ENCODE measurements at places on chromosomes 1 and 21.

GRCh38 chr1:39638965-39639304 is 508 bp downstream of the HEYL start:
- no peak for DNase-seq

GRCh38 chr1:164443166-164443565 is 115.8 kb upstream of the PBX1 start:
- DNase-seq = no peak

DNA sequence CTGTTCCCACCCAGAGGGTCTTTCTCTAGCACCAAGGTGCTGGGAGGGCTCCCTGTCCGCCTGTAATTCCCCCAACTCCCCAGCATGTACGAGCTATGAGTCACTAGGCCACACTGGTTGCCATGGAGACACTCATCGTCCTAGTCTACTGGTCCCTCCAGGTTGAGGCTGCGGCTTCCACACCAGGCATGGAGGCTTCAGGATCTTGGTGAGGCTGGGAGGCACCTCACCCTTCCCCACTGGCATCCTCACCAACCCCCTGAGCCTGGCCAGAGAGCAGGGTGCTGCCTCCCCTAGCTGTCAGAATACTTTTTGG is 75.6 kb upstream of the KAZN start:
- no peak for DNase-seq

- DNase-seq = no peak
Measured at GRCh38 chr1:40690771-40691537, 550 bp upstream of the NFYC start.

- DNase-seq = no peak
Measured at GRCh38 chr1:180501865-180502360, 464 bp downstream of the ACBD6 start.

GRCh38 chr1:41670217-41670957 is 185.9 kb upstream of the EDN2 start:
- DNase-seq = no peak

DNA sequence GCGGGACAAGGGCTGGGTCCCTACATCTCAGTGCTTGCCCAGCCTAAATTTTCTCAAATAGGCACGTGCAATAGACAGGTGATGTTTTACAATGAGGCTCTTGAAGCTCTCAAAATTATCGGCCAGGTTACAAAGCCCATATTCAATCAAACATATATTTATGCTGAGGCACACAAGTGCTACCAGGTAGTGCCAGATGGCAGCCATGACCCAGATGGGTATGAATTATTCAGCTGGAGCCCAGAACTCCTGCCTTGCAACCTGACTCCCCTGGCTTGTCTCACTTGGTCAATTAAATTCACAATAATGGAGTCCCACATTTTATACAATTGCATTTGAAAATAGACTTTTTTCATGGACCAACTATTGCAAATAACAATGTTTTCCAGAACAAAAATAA is 12.3 kb upstream of the ADAM30 start:
- DNase-seq = no peak

DNA sequence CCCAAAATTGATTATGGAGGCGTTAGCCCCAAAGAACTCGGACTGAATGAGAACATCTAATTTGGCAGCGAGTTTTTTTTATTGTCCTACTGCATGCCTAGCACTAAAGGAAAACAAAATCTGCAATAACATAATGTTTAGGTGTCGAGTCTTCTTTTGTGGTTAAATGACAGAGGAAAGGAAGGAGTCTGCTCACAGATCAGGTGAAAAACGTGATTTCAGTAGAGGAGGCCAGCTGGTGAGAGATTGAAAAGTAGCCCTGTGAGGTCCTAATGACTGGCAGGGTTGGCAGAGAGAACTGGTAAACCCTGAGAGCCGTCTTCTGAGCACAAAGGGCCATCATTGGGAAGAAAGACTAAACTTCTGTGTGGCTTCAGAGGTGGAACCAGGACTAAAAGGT is 24.2 kb downstream of the WDTC1 start:
- no peak for DNase-seq

GRCh38 chr1:228899421-228899956 is 164.2 kb downstream of the RHOU start:
- no peak for DNase-seq

- DNase-seq = no peak
Measured at GRCh38 chr1:180623579-180624347, 8.1 kb upstream of the XPR1 start.

- no peak for DNase-seq
Measured at GRCh38 chr1:239233626-239234025, 152.7 kb upstream of the CHRM3 start.

- peak; percentile 18 for DNase-seq
Measured at GRCh38 chr1:233613252-233614172, at the start of gene KCNK1. Gene KCNK1, plus strand, starts transcription at chr1:233614106. Its CDS starts 66 bp downstream, at chr1:233614172.

DNA sequence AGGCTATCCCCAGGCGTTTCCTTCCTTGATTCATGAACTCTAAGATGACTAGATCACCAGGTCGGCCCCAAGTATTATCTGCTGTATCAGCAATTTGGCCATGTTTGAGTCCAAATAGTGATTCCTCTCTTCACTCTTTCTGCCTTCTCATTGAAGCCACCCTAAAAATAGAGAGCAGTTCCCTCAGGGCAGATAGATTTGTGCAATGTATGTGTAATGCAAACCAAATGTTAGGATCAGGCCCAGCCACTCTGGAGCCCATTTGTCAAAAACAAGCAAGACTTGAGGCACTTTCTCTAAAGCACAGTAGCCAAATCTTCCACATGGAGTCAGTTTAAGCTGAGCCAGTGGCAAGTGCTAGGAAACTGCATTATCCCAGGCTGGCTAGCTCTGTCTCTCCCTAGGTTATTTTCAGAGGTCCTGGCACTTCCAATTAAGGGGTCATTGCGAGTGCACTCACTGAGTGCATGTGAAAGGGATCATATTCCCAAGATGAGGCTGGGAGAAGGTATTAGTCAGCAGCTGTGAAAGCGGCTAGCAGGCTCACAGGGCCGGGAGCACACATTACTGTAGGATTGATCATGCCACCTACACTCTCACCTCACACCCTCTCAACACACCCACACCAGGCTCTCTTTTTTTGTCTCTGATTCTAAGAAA is 97.9 kb upstream of the RAB3GAP2 start:
- no peak for DNase-seq

GRCh38 chr1:19534281-19534680 is 48.9 kb upstream of the CAPZB start:
- no peak for DNase-seq

DNA sequence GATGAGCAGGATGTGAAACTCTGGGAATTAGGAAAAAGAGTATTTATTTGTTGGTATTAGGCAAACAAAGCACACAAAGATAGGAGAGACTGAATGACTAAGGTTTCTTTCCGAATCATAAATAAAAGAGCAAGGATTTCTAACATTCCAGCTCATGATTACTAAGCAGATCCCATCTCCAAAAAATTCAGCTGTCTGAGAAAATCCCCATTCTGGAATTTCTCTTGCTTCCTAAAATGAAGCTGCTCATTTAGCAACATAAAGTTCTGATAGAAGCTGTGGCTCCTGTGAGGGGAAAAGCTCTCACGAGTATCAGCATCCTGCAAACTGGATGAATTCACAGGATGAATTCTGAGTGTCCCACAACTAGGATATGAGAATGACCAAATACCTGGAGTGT is 6.7 kb upstream of the SH2D5 start:
- no peak for DNase-seq

GRCh38 chr1:58767143-58767542 is 16.7 kb downstream of the JUN start:
- no peak for DNase-seq

DNA sequence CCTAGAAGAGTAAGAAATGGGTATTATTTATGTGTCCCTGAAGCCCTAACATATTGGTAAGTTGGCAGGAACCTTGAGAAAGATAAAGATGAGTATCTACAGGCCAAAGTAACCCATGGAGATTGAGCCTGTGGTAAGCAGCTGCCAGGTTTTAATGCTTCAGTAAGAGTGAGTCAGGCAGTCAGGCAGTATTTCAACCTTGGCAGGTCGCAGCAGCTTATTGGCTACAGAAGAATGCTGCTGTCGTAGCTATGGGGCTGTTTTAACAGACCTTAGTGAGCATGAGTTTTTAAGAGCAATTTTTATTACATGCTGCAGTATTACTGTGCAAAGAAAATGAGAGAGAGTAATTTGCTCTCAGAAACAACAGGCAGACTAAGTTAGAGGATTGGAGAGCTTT is 10.3 kb upstream of the SLC30A10 start:
- DNase-seq = no peak

- DNase-seq = peak; percentile 40
Measured at GRCh38 chr1:3892748-3893147, 7.3 kb downstream of the C1orf174 start.

DNA sequence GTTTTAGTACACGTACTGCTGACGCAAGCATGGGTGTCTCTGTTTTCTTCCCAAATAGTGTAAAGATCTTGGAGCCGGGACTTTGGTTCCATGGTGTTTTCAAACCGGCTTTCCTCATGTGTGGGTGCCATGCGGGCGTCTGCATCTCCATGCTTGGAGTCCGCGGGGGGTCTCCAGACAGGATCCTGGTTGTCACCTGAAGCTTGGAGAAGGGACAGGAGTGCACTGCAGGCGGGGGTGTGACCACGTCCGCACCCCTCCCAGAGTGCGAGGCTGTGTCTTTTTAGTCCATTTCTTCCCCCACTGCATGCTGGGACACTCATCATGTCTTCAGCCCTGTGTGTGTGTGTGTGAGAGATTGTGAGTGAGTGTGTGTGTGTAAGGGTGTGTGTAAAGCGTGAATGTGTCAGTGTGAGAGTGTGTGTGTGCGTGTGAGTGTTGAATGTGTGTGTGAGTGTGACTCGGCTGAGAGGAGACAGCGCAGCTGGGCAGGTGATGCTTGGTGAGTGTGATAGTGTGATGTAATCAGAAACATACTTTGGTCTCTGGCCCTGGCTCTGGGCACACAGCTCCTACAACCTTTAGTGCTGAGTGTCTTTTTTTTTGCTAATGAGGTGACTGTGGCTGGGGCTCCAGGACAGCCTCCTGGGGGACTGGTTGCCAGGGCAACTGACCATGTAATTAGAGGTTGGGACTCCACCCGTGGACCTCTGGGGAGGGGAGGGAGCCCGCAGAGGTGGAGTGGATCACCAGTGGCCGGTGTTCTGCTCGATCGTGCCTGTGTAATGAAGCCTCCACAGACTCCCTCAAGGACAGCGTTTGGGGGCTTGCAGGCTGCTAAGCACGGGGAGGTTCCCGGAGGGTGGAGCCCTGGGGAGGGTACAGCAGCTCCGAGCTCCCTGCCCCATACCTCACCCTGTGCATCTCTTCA is 55.1 kb downstream of the AGPAT3 start:
- DNase-seq = no peak

DNA sequence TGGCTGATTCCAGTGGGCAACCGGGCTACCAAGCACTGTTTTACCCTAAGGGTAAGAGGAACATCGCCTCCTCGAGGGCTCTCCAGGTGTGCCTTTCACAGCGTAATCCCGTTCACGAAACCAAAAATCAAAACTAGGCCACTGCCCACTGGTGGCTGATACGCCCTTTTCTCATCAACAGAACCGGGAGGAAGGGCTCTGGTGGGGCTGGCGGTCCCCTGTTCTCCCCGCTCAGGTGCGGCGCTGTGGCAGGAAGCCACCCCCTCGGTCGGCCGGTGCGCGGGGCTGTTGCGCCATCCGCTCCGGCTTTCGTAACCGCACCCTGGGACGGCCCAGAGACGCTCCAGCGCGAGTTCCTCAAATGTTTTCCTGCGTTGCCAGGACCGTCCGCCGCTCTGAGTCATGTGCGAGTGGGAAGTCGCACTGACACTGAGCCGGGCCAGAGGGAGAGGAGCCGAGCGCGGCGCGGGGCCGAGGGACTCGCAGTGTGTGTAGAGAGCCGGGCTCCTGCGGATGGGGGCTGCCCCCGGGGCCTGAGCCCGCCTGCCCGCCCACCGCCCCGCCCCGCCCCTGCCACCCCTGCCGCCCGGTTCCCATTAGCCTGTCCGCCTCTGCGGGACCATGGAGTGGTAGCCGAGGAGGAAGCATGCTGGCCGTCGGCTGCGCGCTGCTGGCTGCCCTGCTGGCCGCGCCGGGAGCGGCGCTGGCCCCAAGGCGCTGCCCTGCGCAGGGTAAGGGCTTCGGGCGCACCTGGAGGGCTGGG is at the start of gene IL6R:
IL6R (plus strand) TSS at position 360 of the 763 bp plus-strand sequence; CDS start at position 647, 287 bp downstream.
- DNase-seq = peak; percentile 61

GRCh38 chr1:202572867-202573266 is 137.4 kb downstream of the SYT2 start:
- DNase-seq = no peak

- DNase-seq = no peak
Measured at GRCh38 chr1:28247612-28248272, 11.6 kb upstream of the SESN2 start.

DNA sequence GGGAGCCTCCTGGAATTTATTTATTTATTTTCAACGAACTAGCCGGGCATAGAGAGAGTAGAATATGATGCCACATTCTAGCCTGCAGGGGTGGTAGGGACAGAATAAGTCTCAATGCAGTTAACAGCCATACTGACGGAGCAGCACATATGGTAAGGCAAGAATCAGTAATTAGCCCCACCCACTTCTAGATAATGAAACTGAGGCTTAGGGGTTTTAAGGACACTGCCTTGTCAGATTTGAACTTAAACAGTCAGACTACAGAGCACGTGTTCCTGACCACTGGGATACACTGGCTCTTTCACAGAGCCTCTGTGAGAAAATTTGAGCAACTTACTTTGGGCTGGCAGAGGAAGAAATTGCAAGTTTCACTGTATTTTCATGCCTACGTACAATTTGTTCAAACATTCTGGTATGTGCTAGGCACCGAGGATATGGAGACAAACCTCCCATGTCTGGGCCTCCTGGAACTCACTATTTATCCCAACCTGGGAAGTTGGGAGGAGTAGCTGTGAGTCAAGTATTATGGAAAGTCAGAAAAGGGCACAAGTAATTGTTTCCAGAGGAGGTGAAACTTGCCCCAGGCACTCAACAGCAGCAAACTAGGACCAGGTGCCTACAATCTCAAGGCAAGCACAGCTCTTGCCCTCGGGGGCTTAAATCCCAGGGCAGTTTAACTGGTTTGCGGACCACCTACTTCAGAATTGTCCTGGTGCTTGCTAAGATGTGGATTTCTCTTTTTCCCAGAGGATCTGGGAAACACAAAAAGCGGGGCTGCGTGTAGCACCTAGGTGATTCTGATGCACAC is 1.6 kb upstream of the CLIC4 start:
- DNase-seq = no peak

DNA sequence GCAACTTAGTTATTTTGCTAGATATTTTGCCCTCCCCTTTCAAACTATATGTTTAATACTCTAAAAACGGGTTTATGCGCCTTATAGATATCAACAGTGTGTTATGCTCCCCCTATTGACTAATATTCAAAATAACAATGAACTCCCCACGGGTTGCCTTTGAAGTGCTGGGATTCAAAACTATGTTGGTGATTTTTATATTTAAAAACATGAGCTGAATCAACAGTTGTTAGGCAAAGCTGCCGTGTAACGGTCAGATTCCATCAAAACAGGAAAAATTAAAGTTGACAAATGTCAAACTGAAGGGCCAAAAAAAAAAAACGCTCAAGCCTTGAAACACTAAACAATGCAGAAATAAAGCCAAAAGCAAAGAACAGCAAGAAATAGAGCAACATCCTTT is 2.5 kb downstream of the TGFBR3 start:
- no peak for DNase-seq

DNA sequence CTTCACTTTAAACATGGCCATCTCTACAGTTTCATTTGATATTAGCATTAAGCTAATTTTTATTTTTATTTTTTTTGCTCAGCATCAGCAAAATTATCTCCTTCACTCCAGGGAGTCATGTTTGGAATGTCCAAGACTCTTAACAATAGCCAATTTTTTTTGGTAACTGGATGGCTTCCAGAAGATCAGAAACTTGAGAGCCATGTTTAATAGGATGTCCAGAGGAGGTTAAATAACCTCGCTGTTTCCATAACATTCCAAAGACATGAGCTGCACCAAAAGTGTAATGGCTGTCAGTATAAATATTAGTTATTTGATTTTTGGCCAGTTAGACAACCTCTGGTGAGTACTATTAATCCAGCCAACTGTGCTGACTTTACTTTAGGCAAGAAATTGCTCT is 80.7 kb downstream of the DNTTIP2 start:
- DNase-seq = no peak

Data from substantia nigra (tissue), 51 donors.